ENCODE measurements at places on chromosomes 3 and 15.

- no peak for DNase-seq
Observed at GRCh38 chr15:70704166-70704565, 59.2 kb downstream of the UACA start.

- DNase-seq = no peak
Observed at GRCh38 chr3:189269365-189269764, 97.6 kb downstream of the TPRG1 start.

DNA sequence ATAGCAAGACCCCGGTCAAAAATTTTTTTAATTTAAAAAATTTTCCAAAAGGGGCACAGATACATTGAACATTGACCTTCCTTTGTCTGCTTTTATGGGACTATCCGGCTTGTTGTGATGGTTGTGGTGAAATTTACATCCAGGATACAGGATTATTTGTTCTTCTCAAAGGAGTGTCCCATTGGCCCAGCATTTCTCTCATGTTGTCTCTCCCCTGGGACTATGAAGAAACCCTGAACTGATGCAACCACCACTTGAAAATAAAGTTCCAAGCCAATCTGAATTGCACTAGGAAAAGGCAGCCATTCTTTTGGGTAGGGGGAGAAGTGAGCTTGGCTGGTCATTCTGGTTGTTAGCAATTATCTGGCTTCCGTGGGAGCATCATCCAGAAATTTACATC, 58.4 kb downstream of the PPARG start:
- DNase-seq = no peak

GRCh38 chr15:61018083-61018482, 211.0 kb downstream of the RORA start:
- no peak for DNase-seq

- no peak for DNase-seq
Observed at GRCh38 chr3:178137206-178137605, 399.0 kb upstream of the KCNMB2 start.

GRCh38 chr15:58467121-58467721, 35.4 kb downstream of the LIPC start:
- no peak for DNase-seq

DNA sequence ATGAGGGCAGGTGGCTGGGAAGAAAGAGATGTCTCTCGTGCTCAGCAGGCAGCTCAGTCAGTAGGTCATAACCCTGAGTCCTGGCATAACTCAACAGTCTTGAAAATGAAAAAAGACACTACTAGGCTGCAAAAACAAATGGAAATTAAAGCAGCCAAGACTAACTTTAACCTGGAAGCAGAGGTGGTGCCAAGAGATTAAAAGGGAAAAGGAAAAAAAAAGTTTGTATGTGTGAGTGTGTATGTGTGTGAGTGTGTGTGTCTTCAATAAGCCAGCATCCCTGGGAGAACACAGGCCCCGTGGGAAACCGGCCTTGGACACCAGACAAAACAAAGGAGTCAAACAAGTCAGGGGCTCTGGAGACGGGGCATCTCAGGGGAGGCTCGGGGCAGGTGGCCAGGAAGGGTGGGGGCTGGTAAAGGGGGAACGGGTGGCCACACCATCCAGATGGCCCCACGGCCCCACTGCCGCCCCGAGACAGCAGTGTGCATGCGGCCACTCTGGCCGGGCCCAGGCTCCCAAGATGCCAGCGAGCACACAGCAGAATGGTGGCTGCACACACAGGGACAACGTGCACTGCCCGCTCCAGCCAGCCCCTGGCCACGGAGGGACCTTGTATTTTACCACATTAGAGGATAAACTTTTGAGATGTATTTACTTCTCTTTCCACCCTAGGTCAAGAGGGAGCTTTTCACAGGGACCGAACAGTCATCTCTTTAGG, 23.8 kb downstream of the CYFIP1 start:
- DNase-seq = no peak

DNA sequence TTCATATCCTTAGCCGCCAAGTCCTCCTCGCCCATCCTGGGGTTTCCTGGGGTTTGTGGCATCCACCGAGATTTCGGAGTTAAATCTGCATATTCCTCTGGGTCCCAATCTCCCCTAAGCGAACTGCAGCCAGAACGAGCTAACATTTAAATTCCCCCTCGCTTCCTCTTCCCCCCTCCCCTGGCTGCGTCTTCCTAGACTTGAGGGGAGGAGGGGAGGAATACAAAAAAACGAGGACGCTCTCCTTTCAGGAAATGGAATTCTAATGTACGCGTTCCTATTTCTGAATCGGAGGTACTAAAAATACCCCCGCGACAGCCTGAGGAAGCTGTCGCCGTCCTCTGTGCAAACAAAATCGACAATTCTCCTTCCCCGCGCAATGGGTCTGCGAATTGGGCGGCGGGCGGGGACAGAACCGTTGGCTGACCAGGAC, 5.6 kb downstream of the FEZF2 start:
- DNase-seq = no peak

GRCh38 chr15:87269566-87269965, 987.0 kb downstream of the NTRK3 start:
- no peak for DNase-seq

- no peak for DNase-seq
Observed at GRCh38 chr15:60195611-60196010, 191.5 kb downstream of the FOXB1 start.

- no peak for DNase-seq
Observed at GRCh38 chr3:184800349-184800930, 11.5 kb upstream of the VPS8 start.

DNA sequence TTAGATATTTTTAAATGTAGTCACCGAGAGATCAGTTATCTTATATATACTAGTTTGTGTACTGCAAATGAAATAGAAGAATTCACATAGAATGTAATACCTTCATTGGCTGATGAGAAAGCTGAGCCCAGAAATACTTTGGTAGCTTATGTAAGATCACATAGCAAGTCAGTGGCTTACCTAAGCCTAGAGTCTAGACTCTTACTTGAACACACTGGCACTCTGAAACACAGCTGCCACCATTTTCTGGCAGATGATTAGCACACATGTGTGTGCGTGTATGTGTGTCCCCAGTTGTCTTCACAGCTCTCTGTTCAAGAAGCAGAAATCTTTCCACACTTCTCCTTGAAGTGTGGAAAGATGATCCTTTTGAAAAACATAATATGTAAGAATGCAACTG, 124.3 kb downstream of the NEO1 start:
- no peak for DNase-seq

- no peak for DNase-seq
Observed at GRCh38 chr3:16255726-16256125, 9.0 kb downstream of the DPH3 start.

GRCh38 chr3:26752466-26752865, 129.9 kb downstream of the LRRC3B start:
- no peak for DNase-seq

GRCh38 chr3:72337480-72337855, 510.8 kb downstream of the SHQ1 start:
- no peak for DNase-seq

DNA sequence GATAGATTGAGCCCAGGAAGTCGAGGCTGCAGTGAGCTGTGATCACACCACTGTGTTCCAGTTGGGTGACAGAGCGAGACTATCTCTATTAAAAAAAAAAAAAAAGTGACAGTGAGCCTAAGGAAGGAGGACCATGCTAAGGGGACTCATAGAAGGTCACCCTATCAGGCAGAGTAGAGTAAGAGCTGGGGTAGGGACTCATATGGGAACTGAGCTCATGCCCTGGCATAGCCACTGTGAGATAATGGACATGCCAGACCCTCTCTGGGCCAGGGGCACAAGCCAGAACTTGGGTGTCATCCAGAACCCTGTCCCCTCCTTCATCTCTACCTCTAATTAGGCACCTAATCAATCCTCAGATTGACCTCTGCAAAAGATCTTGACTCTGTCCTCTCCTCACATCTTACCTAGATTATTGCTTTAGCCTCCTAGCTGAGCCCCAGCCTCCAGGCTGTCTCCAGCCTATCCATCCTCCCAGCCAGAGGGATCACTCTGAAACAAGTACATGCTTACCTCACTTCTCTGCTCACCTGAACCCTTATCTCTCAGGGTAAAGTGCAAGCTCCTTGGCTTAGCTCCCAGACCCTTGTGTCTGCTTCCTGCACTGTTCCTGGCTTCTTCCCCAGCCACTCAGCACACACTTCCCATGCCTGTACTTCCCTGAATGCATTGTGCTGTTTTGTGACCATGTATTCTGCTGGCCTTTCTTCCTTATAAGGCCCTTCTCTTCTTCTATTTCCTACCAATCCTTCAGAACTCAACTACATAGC, 76.4 kb downstream of the DAPK2 start:
- DNase-seq = no peak

- no peak for DNase-seq
Observed at GRCh38 chr3:172982736-172983364, 158.2 kb downstream of the SPATA16 start.

GRCh38 chr3:28674212-28674611, 325.6 kb upstream of the AZI2 start:
- no peak for DNase-seq

GRCh38 chr15:91887321-91887720, 33.8 kb downstream of the SLCO3A1 start:
- DNase-seq = no peak

GRCh38 chr3:68699541-68699940, 232.8 kb downstream of the TAFA4 start:
- DNase-seq = no peak

DNA sequence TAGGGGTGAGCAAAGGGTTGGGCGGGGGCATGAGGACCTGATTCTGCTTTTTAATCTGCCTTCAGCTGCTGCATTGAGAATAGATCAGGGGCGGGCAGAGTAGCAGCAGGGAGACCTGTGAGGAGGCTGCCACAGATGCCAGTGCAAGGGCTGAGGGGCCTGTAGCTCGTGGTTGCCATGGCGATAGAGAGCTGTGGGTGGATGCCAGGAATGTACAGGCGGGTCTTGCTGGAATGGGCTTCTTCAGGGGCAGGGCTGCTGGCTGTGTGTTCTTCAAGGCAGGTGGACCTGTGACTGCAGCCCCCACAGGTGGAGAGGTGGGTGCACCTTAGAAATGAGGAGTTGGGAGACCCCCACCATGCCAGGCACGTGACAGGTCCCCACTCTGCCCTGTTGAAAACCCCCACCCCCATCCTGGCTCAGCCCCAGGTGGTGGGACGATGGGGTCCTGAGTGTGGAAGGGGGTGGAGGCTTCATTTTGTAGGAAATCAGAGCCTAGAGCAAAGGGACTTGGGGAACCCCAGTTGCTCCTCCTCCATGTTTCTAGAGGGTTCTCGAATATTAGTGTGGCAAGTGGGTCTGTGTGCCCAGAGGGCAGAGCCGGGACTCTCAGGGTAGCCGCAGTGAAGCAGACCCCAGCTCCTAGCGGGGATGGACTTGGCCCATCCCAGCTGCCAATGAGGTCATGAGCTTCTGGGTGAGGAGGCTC, 38.3 kb downstream of the SLC6A6 start:
- DNase-seq = no peak

GRCh38 chr3:189981668-189982067, 139.0 kb downstream of the P3H2 start:
- DNase-seq = no peak

DNA sequence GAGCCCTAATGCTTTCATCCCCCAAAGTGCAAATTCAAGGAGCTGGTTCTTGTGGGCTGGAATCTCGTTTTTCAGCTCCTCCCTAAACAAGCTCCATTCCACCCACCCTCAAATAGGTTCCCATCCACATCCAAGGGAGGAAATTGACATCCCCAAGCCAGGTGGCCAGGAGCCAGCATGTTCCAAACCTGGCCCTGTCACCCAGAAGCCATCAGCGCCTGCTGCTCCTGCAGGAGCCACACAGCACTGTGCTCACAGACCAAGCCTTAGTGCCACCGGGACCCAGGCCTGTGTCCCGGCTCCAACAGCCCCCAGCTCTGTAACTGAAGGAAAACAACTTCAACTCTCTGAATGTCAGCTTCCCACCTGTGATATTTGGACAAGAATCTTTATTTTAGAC, 263.6 kb downstream of the UACA start:
- DNase-seq = no peak

DNA sequence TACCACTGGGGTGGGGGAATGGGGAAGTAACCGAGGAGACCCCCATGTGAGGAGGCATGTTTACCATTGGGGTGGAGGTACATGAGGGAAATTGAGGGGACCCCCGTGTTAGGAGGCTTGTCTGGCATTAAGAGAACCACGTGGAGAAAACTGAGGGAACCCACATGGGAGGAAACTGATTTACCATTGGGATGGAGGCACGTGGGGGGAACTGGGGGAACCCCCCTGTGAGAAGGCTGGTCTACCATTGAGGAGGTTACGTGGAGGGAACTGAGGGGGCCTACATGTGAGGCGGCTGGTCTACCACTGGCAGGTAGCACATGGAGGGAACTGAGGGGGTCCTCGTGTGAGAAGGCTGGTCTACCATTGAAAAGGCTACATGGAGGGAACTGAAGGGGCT, 159.4 kb downstream of the FBLN2 start:
- no peak for DNase-seq

GRCh38 chr3:173065543-173065981, 75.5 kb downstream of the SPATA16 start:
- no peak for DNase-seq

DNA sequence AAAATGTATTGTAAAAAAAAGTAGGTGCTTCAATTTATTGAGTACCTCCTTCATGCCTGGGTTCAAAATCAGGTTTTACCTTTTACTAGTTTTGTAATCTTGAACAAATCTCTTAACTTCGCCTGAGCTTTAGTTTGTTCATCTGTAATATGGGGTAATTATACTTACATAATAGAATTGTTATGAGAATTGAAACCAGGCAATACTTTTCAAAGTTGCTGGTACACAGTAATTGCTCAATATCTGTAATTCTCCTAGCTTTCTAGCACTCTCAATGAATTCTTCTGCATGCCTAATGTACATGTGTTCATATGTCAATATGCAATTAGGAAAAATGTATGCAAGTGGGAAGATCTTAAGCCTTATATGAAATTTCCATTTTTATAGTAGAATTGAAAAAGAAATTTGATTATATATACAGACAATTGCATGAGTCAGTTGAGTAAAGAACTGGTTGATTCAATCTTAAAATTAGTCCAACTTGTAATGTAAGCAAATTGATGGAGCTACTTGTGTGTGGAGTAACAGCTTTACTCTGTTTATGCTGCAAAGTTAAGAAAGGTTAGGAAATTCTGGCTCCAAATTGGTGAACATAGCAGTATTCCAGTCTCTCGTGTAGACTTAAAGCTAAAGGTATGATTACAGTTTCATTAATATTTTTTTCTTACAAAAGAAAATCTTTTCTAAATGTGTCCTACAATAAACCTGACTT, 4.1 kb downstream of the TNFSF10 start:
- no peak for DNase-seq

DNA sequence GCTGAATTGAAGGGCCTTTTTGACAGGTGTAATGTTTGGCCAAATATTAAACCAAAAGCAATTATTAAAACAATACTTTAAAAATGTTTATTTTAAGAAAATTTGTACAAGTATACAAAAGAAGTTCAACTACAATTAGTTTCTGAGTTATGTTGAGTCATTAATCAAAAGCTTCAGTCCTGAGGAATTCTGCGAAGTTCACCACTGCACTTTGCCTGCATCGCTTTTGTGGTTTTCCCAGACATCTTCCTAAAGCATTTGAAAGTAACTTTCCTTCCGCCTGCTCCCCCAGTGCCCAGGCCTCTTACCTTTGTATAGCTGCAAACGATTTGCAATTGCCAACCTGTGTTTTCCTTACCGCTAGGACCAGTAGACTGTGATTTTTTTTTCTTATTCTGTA, 69.5 kb downstream of the KCNAB1 start:
- DNase-seq = no peak

- no peak for DNase-seq
Observed at GRCh38 chr3:22887664-22888291, 315.3 kb upstream of the UBE2E2 start.

- no peak for DNase-seq
Observed at GRCh38 chr3:19202303-19202702, 54.0 kb downstream of the KCNH8 start.

- DNase-seq = no peak
Observed at GRCh38 chr3:138034918-138035317, 25.0 kb downstream of the CLDN18 start.
